ENCODE measurements at places on chromosomes 5 and 9.

GRCh38 chr5:79333852-79334557, 98.1 kb downstream of the JMY start:
- no peak for DNase-seq

DNA sequence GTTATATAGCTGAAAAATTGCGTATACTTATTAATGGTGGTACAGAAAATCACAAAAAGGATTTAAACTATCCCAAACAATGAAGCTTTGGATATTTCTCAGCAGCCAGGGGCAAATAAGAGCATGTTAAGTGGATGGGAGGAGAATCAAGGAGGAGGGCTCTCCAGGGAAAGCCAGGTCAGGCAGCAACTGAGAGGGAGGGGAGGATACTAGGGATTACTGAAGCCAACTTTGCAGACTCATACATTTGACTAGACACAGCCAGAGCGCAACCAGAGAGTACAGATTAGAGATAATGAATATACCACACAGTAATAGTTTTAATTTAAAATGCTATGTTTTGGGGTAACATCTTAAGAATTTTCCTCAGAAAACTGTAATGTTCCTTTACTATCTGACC, 360.2 kb downstream of the HCN1 start:
- no peak for DNase-seq

DNA sequence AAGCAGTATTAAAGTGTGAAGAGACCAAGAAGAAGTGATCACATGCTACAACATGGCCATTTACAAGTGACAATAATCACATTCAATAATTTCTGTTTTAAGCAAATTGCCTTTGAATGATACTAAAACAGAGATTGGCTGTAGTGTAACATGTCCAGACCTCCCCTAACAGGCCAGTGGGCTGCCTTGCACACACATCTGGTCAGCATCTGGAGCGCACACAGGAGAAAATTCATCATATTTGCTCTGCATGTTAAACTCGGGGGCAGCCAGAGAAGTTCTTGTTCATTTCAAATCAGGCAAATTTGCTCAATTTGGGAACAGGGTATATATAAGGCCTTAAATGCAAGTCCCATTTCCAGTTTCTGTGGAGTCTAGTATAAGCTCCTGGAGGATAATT, 111.1 kb upstream of the FBXL7 start:
- no peak for DNase-seq

DNA sequence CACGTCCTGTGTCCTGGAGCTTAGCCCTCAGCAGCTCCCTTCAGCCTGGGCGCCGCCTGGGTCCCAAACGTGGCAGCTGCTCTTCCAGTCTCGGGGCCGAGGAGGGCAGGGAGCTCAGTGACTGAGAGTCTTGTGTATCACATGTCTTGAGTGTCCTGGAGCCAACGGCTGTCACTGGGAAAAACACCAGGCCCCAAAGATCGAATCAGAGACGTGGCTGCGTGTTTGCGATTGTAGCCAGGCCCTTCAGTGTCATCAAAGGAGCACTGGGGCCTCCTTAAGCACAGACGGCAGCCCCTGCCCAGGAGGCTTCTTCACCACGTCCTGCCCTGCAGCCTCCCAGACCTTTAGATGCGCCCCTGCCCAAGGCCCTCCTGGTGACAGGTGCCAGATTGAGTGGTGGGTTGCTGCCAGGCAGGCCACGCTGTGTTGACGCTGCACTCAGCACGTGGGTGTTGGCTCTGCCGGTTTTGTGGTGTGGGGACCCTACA, 5.7 kb upstream of the EXOC3 start:
- no peak for DNase-seq

GRCh38 chr9:7549249-7549648, 250.3 kb downstream of the DMAC1 start:
- no peak for DNase-seq

- DNase-seq: no peak
Observed at GRCh38 chr9:8346296-8346695, 546.7 kb upstream of the DMAC1 start.

DNA sequence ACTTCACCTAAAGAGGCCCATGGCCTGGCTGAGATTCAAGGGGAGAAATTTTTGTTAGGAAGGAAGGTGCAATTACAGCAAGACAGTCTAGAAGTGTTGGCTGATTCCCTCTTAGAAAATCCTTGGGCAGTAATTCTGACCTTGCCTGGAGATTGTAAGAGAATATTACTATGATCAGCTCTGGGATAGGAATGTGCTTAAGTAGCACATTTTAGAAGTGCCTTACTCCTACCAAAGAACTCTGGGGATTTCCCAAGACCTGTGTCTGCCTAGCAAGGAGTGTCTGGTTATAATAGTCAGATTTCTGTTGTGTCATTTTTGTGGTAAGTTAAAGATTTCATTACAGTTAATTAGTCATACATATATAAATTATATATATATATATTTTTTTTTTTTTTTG, 52.3 kb downstream of the NLN start:
- no peak for DNase-seq

DNA sequence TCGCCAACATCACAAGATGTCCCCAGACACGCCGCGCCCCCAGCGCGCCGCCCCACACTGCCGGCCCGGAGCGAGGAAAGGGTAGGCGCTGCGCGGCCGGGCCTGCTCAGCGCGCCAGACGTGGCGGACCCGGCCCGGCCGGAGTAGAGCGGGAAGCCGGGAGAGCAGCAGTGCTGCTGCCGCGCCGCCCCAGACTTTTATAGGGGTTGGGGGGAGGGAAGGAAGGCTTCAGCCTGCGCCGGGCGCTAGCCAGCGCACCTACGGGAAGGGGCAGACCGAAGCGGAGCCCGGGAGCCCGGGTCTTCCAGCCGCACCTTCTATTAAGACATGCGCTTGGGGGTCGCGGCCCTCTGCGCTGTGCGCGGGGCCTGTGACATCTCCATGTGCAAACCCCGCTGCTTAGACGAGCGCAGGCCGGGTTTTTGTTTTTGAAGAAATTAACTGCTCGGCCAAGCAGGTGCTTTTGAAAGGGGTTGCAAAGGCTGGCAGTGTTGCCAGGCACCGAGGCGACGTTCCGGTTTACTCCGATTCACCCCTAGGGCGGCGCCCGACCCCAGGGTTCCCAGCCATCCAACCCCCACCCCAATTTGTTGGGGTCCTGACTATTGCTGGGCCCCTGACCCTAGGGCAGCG, 353 bp upstream of the PAX5 start:
- DNase-seq: no peak

GRCh38 chr5:76528547-76529331, 94.5 kb downstream of the F2RL2 start:
- no peak for DNase-seq

DNA sequence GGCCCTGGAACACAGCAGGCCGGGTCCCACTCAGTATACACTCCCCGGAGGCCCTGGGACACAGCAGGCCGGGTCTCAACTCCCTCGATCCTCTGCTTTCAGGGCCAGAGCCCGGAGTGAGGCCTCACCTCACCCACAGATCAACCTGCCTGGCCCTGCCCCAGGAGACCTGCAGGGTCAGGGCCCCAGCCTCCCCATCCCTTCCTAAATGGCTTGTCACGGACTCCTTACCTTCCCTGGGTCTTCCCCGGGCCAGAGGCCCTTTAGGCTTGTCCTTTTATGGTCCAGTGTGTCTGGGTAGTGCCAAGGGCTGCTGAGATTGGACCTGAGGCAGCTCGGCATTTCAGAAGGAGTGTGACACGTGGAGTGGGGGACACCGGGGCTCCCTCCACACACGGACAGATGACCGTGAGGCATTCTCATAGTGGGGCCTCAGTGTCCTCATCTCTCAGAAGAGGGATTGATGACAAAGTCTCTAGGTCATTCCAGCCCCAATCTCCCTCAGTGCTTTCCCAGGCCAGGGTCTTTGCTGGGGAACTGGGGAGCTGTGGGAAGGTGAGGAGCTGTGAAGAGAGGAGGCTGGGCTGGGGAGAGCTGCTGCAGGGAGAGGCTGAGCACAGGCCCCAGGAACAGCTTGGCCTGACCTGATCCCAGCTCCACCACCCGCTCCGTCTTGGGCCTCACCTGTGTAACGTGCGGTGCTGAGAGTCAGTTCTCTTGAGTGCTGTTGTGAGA, 18.0 kb upstream of the PLEKHG4B start:
- no peak for DNase-seq

DNA sequence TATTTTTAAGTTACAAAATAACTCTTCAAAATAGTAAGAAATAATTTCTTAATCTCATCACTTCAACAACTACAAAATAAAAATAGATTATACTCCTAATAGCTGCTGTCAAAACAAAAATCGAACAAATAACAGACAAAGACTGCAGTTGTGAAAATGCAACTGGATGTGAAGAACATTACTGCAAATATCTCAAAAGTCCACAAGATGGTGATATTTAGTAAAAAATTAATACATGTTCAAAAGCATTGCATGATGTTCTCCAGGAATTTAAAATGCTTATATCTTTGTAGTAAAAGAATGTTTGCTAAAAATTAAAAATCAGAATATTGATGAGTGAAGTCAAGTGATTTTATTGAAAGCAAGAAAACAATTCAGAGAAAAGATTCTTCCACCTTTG, 66.2 kb downstream of the MPDZ start:
- DNase-seq: no peak

GRCh38 chr9:136711751-136712689, at the start of gene DIPK1B:
TSS of gene DIPK1B (plus strand) at chr9:136712572. CDS start at chr9:136712666, 94 bp downstream.
- DNase-seq: no peak

DNA sequence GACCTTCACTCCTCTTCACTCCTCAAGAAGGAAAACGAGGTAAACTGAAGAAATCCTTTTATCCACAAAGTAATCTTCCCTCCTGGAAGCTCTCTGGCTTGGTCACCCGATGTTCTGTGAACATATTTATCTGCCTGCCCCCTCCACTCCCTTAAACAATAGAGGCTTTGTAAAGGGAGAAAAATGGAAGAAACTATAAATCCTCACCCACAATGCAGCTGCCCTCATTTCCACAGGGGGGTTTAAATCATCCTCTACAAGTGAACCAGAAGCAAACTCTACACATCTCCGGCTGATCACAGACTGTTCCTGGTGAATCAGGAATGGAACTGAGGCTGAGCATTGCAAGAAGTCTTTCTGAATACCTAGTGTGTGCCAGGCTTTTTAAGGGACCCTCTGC, 7.2 kb downstream of the INSYN2B start:
- no peak for DNase-seq

DNA sequence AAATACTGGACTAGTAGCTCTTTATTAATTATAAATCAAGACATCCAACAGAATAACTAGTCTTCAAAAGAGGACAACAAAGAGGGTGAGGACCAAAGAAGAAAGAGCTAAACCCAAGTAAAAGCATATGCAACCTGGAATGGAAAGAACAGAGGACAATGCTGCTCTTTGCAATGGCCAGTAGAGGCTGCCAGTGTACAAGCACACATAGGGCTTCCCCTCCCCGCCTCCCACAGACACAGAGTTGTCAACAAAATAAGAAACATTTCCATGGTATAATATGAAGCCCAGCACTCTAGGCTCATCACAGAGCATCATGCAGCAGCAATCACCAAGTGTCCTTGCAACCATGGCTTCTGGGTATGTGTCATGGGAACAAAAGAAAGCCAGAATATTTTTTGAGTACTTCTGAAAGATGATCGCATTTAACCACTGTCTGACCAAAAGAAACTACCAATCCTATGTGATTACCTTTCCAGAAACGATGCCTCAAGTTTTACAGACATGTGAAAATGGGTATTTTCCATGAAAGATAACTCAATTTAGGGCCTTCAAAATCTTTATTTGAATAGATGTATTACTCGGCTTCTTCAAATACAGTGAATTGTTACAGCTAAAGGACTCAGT, 58.1 kb downstream of the RFX3 start:
- DNase-seq: peak; percentile 54

GRCh38 chr5:10300246-10300645, 7.5 kb downstream of the CMBL start:
- DNase-seq: no peak

GRCh38 chr5:151080613-151081430, at the start of gene TNIP1:
TSS of gene TNIP1 (minus strand) at chr5:151081034. CDS start at chr5:151065095, 15,939 bp downstream.
- peak; percentile 85 for DNase-seq

DNA sequence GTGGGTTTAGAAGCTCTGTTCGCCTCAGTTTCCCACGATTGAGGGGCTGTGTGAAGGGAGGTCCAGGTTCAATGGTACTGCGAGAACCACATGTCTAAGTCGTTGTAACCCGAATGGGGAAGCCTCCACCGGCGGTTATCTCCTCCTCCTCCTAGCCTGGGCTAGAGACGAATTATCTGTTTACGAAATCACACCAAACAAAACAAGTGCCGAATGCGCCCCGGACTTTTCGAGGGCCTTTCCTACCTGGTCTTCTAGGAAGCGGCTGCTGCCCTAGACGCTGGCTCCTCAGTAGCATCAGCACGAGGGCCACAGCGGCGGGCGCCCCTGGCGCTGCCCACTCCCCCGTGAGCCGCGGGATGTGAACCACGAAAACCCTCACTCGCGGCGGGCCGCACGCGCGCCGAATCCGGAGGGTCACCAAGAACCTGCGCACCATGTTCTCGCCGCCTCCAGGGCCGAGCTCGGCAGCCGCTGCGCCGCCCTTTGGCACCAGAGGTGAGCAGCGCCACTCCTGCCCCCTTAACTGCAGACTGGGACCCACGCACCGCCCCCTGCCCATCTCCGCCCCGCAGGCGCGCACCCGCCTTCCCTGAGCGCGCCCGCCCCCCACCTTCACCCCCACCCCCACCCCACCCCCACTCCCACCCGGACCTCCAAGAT, at the start of gene CDKN2A:
Gene CDKN2A, minus strand, starts transcription at position 500 of the 663 bp plus-strand sequence.
- DNase-seq: no peak

- DNase-seq: no peak
Observed at GRCh38 chr5:93165559-93165958, 415.5 kb downstream of the NR2F1-AS1 start.

GRCh38 chr9:122318284-122318683, 52.5 kb upstream of the PTGS1 start:
- DNase-seq: no peak

DNA sequence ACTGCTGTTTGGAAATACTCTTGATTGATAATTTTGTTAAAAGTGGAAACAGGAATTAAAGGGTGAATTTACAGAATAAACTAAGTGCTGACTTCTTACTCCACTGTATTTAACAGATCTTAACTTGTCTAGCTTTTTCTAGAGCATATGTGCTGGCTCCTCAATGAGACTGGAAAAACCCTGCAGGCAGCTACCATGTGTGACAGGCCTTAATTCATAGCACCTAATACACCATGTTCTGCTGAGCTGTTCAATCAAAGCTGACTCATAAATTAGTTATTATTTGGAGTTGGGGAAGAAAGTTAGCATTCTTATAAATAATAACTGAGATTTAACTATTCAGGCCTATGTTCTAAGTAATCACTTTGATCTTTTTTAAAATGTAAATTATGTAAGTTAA, 29.4 kb downstream of the CTNNAL1 start:
- DNase-seq: no peak

- no peak for DNase-seq
Observed at GRCh38 chr5:57816108-57816507, 333.5 kb upstream of the ACTBL2 start.

GRCh38 chr9:5510360-5510931, at the start of gene PDCD1LG2:
TSS of gene PDCD1LG2 (plus strand) at chr9:5510531. CDS start at chr9:5522547, 12,016 bp downstream.
- no peak for DNase-seq

- DNase-seq: no peak
Observed at GRCh38 chr5:157761690-157762621, 18.4 kb downstream of the LSM11 start.

- DNase-seq: no peak
Observed at GRCh38 chr5:115209279-115209678, 39.6 kb upstream of the TRIM36 start.

DNA sequence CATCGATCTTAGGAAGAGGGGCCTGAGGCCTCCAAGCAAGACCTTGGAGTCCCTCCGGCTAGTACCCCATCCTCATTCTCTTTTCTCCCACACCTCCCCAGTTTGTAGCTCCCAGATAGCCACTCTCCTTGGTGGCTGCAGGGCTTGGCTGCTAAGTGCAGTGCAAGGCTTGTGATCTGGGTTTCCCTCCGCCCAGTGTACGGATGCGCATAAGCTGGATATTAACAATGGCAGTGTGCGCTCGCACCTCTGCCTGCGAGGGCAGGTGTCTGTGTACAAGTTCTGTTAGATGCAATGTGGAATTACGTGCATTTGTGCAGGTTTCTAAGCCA, 71.0 kb upstream of the TBCA start:
- DNase-seq: no peak
